ENCODE measurements at places on chromosomes 11 and 22.

- peak; percentile 8 for DNase-seq
Measured at GRCh38 chr11:22725079-22725478, 58.7 kb downstream of the GAS2 start.

DNA sequence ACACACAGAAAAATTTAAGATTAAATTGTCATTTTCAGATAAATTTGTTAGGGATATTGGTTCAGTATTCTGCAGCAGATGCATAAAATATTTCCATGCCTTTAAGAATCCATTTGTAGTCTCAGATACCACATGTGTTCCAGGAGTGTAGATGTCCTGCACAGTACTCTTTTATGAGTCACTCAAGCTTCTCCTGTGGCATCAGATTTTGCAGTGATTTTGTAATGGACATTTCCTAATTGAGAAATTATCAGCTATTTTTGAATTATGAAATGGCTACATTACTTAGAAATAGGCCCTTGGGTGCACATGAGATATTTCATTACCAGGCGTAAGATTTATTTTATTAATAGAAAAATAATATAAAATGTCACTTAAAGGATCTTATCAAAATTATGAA lies 18.9 kb downstream of the MMP3 start:
- peak; percentile 31 for DNase-seq

DNA sequence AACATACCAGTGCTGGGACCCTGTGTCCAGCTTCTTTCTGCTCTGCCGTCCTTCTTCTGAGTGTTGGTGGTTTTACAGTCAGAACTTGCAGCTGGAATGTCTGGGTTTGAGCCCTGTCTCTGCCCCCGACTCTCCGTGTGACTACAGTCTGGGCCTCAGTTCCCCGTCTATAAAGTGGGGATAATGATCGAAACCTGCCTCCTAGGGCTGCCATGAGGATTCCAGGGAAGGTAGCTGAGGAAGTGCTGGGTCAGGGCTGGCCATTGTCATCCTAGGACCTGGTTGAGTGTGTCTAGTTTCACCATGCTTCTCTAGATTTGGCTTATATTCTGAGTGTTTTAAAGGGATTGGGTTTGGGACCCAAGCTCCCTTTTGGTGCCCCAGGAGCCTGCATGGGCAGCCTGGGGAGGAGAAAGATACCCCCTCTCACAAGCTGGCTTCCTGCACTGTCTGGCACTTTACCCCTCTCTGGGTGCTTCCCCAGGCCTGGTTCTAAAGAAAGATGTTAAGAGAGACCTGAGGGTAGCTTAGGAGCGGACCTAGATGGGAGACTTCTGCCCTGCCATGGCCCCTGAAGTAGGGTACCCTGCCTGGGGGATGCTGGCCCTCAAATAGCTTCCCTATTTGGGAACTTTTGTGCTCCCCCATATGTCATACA lies 49.9 kb downstream of the TSPAN18 start:
- no peak for DNase-seq

DNA sequence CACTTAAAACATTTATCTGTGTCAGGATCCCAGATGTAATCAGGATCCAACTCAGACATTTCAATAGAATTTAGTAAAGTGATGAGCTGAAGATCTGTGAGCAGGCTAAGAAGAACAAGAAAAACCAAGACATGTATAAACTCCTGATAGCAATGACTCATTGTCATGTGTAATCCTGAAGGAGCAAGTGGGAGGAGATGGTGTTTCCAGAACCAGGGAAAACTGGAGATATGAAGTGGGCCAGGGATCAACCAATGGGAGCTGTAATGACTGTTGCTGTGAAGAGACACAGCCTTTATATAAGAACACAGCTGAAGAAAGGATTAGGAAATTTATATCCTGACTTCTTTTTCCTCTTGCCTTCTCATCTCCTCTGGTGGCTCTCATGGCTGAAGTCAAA lies 682.5 kb upstream of the ARHGAP42 start:
- DNase-seq: no peak

GRCh38 chr11:130545449-130546072 lies 97.1 kb downstream of the ADAMTS15 start:
- no peak for DNase-seq

DNA sequence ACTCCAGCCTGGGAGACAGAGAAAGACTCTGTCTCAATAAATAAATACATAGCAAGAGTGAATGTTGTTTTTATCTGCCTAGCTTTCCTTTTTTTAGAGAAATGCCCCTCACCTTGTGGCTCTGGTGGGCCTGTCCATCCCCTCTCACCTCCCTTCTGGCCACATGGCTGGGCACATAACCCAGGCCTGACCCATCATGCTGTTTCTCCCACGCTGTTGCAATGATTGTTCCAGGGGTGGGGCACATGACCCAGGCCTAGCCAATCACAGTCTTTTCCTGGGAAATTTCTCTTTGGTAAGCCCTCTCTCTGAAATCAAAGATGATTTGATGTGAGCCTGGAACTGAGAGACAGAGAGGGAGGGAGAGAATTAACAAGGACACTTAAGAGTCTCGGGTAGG lies 5.5 kb upstream of the CYTH4 start:
- no peak for DNase-seq

GRCh38 chr11:79857377-79858214 lies 416.8 kb upstream of the TENM4 start:
- no peak for DNase-seq
